ENCODE measurements at places on chromosomes 4 and X.

DNA sequence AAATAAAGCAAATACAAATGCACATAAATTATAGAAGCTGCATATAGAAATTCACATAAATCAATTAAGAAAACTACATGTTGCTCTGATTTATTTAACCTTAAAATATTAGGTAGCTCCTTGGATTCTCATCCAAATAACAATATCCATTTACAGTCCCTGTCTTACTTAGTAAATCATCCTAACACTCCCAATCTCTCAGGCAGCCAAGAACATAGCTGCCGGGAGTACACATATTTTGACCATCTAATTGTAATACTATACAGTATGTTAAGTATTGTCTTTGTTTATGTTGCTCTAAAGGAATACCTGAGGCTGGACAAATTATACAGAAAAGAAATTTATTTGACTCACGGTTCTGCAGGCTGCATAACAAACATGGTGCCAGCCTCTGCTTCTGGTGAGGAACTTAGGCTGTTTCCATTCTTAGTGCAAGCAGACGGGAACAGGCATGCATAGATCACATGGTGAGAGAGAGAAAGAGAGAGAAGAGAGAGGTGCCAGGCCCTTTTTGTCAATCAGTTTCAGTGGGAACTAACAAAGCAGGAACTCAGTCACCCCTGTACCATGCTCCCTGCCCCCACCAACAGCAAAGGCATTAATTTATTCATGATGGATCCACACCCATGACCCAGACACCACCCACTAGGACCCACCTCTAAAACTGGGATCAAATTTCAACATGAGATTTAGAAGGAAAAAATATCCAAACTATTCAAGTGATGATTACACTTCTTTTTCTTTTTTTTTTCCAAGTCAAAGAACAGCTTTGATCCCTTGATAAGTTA lies 614.8 kb upstream of the TECRL start:
- no peak for DNase-seq

- DNase-seq, result peak; percentile 4
Observed at GRCh38 chr4:137861682-137862081, 329.4 kb upstream of the PCDH18 start.

DNA sequence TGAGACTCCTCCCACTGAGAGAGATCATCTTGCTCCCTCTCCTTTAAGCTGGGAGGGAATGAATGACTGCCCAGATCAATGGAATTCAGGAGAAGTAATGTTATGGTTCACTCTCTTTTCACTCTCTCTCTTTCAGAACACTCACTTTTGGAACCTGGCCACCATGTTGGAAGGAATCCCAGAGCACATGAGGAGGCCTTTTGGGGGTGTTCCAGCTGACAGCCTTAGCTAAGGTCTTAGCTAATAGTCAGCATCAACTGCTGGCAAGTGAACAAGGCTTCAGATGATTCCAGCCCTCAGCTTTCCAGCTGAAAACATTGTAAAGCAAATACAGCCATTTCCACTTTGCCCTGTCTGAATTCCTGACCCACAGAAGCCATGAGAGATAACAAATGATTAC lies 124.0 kb upstream of the CLNK start:
- peak; percentile 48 for DNase-seq

GRCh38 chrX:26649534-26649933 lies 433.6 kb downstream of the MAGEB5 start:
- no peak for DNase-seq

DNA sequence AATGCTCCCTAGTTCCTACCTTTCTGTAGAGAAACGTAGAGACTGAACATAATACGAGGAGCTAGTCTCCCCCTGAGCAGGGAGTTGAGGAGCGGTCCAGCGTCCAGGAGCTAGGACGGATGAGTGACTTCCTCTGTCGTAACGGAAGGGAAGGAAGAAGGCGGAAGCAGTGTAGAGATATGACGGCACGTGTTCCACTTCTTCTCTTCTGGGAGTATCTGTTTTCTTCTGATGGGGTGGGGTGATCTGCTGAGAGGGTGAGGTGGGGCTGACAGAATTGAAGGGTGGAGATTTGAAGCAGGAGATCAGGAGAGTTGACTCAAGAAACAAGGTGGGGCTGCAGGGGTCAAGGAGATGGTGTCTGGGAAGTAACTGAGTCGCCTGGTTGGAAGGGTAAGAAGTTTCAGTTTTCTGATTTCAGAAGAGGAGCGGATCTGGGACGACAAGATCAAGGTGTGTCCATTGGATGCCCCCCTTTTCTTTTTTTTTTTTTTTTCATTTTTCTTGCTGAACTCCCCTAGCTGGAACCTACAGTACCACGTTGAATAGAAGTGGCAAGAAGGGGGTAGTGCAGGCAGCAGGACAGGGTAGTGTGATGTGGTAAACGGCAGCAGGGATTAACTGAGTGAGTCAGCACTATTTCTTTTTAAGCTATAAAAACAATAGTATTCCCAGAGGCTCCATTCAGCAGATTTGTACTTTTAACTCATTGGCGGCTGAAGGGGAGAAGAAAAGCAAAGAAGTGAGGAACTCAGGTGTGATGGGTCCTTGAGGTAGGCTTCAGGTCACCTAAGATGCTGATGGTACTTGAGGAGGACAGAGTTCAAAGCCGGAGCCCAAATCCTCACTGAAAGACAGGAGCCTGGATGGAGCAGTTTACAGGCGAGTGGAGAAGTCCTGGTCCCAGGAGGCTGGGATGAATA lies 50.8 kb upstream of the SETD7 start:
- DNase-seq, result no peak

GRCh38 chrX:155577682-155578081 lies 35.1 kb downstream of the TMLHE start:
- no peak for DNase-seq

DNA sequence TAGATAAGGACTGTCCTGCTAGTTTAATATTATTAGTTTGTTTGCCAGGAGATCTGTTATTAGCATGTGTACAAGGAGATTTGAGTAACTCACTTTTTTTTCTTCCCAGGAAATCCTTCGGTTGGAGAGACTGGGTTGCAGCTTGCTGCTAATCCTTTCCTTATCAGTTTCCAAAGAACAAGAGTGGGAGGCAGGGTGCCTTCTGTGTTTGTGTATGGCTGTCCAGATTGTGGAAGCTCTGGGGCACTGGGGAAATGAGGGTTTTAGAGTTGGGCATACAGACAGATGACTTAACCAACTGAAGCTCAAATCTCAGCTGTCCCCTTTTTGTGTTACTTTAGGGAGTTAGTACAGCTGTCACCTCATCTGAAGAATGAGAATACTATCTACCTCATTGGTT lies 12.6 kb upstream of the SUPT20HL1 start:
- DNase-seq, result no peak

DNA sequence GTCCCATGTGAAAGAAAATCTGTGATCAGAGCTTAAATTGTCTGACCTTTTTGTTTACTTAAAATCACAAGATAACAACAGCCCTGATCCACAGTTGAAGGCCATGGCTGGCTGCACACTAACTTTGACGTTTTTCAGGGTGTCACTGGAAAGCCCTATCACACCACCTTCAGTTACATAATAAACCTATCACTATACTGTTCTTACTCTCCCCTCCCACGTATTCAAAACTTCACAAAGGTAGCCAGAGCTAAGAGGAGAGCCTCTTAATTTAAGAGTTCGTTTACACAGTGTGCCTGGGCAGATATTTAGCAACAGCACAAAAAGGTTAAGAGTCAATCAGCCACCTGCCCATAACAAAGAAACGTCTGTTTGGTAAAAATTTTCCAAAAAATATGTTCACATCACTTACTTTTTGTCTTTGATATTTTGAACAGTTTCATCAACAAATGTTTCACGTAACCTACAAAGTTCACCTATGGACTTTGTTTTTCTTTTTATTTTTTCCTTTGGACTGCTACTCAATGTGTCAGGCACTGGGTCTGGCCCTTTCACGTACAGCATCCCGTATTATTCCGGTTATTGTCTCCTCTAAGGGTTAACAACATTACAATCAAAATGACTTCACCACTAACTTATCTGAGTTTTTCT lies 25.0 kb downstream of the RFC1 start:
- DNase-seq, result no peak

- DNase-seq, result no peak
Observed at GRCh38 chr4:75821216-75821615, 81.0 kb downstream of the PPEF2 start.

DNA sequence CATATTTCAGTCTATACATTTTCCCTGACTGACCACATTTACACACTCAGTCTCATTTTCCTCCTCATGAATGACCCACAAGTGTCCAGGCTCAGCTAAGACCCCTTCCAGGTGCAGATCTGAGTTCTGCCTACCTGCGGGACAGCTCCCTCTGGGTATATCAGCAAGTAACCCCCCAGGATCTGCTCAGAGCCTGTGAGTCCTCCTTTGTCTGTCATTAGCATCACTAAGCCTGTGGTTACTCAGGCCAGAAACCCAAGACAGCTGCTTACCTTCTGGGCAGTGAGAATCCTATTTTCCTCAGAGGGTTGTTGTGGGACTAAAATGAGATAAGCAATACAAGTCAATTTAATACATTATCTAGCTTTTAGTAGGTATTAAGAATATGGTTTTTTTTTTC lies 487.6 kb upstream of the BOD1L1 start:
- no peak for DNase-seq

DNA sequence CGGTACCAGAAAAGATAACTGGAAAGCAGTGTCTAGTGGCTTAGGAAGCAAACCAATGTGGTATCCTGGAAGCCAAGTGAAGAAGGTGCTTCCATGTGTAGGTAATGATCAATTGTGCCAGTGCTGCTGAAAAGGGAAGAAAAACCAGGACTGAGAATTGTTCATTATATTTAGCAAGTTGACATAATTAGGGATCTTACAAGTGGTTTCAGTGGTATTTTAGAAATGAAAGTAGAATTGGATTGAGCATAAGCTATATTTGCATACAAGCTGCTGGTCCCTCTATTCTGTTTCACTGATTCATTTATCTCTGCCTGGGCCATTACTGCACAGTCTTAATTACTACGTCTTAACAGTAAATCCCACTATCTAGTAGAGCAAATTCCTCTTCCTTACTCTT lies 32.3 kb downstream of the PRDM8 start:
- DNase-seq, result no peak

DNA sequence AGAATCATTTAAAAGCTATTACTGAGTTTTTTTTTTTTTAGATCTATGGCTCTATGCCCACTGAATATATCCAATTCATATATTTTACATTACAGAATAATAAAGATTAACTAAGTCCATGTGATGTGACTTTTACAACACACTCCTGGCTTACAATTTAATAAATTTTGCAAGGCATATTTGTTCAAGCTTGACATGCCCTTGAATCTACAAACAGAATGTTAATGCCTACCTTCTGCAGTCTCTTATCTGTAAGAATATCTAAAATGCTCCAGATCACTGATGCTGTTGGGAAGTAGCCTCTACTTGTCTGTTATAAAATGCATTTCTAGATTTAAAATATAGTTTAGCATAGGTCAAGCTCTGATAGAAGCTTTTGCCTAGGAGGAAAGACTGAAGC lies 100.7 kb upstream of the RASGEF1B start:
- no peak for DNase-seq

GRCh38 chr4:154658680-154659405 lies 46.4 kb upstream of the FGG start:
- DNase-seq, result no peak

GRCh38 chr4:184550476-184550875 lies 76.1 kb upstream of the IRF2 start:
- no peak for DNase-seq

DNA sequence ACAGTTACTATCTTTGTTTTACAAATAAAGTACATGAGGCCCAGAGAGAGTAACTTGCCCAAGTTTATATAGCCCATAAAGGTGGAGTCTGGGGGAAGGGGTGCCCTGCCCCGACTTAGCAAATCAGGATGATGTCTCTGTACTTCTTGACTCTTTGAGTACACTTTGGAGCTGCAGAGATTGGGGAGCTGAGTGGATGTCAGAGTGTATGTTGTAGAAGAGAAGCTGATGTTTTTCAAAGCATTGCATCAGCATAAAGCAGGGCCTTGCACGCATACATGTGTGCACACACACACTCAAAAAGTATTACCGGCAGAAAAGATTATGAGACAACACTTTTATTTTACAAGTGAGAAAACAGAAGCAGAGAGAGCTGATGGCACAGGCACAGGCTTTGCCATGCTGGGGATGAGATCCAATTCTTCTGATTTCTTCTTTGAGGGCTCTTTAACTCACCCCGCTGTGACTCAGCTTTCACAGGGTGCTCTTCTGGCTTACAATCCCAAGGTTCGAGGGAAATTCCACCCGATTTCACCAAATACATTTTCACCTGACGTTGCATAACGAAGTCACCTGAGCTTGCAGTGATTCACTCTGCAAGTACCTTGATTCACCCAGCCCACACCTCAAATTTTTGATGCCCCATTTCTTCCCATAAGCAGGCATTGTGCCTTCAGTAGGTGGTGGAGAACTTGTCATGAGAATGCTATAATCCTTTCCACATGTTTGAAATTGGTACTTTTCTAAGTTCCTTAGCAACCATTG lies 292.8 kb upstream of the BOD1L1 start:
- DNase-seq, result no peak

DNA sequence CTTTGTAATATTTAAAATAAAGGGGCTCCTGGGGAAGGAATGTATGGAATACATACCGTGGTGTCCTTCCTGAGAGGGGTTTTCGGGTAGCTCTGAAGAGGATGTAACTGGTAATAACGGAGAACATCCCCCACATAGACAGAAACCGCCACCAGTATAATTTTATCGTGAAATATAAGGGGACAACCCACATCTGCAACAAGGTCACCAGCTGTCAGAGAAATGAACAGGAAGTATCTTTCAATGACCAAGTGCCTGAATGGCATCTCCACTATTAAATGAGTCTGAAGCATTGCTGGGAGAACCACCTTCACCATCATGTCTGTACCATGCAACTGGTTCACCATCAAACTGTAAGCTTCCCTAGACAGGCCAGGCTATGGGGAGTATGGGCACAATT lies 31.7 kb downstream of the RNF175 start:
- no peak for DNase-seq

DNA sequence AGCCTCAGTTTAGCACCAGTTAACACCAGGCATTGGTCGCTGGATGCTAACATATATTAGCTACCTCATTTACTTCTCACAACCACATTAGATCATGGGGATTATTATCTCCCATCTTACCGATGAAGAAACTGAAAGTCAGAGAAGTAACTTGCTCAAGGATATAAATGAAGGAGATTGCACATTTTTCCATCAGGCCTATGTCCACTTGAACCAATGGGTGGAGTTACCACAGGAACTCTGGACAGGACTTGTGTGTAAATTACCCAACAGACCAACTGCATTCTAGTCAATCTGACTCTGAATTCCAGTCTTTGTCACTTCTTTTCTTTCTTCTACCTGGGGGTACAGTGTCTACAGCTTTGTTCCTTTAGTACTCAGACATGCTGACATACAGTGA lies 1.8 kb downstream of the LNX1 start:
- no peak for DNase-seq

GRCh38 chr4:165621983-165622382 lies 243.2 kb downstream of the CPE start:
- no peak for DNase-seq

DNA sequence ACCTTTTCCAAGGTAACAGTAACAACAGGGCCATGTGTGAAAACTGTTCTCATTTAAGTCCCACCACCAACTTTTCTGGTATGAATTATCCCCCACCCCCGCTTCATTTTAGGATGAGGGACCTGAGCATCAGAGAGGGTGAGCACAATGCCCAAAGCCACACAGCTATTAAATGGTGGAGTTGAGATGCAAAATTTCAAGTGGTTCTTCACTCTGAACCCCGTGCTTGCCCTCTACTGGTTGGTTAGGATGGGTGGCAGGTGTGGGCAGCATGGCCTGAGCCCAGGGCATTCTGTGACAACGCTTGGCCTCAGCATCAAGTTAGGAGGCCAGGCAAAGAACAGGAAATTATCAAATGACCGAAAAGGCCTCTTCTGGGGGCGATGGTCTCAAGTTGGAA lies 33.5 kb downstream of the MED28 start:
- no peak for DNase-seq

- DNase-seq, result no peak
Observed at GRCh38 chr4:105147016-105147552, 408 bp downstream of the TET2 start.
